AG09309 (cell line): ENCODE measurements at places on chromosomes 5 and 9.

DNA sequence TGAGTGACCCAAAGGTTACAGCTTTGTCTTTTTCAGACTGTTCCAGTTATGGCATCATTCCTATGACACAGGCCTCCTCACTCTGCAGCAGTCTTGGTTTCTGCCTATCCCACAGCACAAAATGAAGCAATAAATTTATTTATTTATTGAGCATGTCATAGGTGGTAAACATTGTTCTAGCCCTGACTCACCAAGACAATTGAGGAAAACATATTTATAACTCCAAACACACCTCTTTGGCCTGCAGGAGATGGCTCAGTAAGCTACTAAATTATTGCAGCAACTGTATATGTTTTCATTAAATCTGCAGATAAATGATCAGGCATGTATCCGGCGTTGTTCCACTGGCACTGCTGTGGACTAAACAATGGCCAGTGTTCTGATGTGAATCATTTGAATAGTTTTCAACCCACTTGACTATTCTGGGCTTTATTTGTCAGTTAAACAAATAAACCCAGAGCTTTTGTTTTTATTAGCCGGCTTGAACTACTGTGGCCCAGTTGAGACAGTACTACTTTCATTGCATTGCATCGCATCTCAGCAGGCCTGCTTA is 83.2 kb downstream of the FOXD1 start:
- DNase-seq: peak; percentile 85

DNA sequence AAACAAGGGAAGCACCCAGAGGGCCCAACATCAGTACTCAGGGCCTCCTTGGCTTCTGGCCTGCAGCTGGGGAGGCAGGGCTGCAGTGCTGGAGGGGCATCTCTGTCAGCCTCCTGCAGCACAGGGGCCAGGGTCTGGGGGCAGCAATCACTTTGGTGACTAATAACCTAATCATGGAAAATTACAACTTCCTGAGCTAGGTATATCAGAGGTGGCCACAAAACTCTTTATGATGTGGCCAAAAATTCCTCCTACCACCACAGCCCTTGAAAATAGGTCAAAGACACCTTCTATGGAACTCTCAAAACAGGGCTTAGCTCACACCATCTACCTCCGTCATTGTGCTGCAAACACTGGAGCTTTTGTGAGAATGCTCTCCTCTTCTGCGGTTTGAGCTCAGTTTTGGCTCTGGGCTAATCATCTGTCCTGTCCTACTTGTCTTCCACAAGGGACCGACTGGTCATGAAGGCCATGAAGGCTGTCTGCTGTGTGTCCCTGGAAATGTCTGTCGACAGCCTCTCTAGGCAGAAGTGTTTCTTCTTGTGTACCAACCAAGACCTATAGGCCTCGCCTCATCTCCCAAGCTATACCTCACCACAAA is 28.6 kb downstream of the CSF2 start:
- DNase-seq: no peak

- DNase-seq: no peak
These were observed 6.1 kb upstream of the RXFP3 start for GRCh38 chr5:33929925-33930690.

GRCh38 chr5:17233488-17233887 is 16.1 kb downstream of the BASP1 start:
- DNase-seq: no peak

GRCh38 chr9:7976167-7976755 is 176.7 kb upstream of the DMAC1 start:
- DNase-seq: no peak

DNA sequence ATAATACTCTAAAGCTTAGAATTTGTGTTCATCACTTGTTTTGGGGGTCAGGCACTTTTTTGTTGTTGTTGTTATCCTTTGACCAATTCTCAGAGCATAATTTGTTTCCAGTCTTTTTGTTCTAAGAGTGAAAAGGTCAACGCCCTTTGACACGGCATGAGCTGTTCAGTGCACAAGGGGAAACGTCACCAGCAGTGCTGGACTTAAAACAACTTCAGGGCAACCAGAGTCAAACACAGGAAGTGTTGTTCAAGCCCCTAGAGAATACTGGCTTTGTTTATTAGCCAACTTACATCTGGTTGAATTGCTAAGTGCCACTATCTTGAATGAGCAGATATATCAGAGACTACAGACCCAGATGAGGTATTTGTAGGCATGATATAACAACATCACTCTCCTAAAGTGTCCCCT is 368.9 kb downstream of the TMEM161B start:
- no peak for DNase-seq

GRCh38 chr9:86075132-86076109 is 23.9 kb downstream of the GOLM1 start:
- DNase-seq: no peak

- DNase-seq: no peak
These were observed 30.9 kb downstream of the CEMIP2 start for GRCh38 chr9:71737455-71737854.

- no peak for DNase-seq
These were observed 39.2 kb upstream of the LRRC14B start for GRCh38 chr5:152077-152476.

- no peak for DNase-seq
These were observed 47.1 kb downstream of the ST8SIA4 start for GRCh38 chr5:100855937-100856430.

GRCh38 chr5:98309785-98310598 is 463.5 kb upstream of the RGMB start:
- peak; percentile 91 for DNase-seq

DNA sequence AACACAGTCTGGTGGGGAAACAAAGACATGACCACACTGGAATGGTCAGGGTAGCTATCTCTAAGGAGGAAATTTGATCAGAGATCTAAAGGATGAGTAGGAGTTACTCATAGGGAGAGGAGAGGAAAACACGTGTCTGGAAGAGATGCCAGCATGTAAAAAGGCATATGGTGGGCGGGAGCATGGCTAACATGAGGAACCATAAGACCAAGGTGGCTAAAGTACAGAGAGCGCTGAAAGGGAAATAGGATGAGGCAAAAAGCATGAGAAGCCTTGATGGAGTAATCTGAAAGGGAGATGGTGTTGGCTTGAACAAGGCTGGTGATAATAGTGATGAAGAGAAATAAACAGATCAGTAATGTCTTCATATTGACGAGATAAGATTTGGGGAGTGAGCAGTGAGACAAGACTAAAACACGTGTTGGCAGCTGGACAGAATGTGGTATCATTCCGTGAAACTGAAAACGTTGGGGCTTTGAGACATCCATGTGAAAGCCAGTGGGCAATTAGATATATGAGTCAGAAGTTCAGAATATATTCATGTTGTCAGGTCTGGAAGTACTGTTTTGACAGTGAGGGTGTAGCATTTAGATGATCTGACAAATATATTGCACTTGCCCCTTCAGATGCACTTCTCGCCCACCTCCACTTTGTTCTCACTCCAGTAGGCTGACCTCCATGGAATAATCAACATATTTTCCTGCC is 209.1 kb upstream of the KCNN2 start:
- no peak for DNase-seq

DNA sequence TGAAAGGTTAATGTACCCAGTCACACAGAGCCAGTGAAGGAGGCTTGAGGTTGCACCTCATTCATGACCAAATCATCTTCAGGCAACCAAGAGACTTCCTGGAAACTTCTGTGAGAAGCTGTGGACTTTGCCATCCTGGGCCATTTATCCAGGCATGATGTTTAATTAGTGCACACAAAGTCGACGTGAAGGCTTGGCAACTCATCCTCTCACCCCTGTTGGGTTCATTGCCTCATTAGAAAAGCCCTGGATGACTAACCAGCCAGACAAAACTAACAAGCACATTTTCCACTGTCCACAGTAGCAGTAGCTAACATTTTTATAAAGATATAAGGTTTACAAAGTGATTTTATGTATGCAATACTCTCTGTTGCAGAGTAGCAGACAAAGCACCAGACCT is 65.7 kb upstream of the ZNF462 start:
- no peak for DNase-seq

DNA sequence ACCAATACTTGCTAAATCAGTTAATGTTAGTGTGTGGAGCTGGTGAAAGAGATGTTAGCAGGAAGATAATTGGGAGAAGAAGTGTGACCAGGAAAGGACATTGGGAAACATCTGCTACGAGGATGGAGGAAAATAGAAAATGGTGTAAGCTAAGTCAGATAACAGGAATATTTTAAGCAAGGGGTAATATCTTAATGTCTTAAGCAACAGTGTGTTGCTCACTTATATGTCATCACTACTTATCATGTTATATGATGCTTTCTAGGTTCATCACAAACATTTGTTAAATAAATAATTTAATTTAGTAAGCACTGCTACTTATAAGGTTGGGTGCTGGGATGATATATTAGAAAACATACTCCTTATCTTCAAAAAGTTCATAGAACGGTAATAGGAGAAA is 326.1 kb downstream of the EDIL3 start:
- no peak for DNase-seq

GRCh38 chr5:73853091-73853490 is 227.1 kb downstream of the ARHGEF28 start:
- peak; percentile 63 for DNase-seq

DNA sequence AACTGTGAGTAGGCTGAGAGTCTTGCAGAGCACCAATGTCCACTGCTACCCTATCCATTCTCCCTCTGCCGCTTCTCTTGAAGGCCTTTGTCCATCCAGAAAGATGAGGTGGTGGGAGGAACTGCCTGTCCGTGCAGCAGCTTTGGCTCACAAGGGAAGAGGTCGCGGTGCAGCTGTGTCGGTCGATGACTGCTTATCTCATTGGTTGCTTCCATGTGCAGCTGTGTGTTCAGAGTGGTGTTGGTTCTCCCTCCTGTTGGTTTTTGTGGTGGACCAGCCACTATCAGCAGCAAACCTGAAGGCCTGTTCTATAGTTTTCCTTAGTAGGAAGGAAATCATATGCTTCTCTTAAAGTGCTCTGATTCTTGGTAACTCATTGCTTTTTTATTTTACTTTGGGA is 40.7 kb downstream of the SPTAN1 start:
- no peak for DNase-seq

GRCh38 chr5:132093271-132093670 is 19.7 kb downstream of the CSF2 start:
- no peak for DNase-seq

DNA sequence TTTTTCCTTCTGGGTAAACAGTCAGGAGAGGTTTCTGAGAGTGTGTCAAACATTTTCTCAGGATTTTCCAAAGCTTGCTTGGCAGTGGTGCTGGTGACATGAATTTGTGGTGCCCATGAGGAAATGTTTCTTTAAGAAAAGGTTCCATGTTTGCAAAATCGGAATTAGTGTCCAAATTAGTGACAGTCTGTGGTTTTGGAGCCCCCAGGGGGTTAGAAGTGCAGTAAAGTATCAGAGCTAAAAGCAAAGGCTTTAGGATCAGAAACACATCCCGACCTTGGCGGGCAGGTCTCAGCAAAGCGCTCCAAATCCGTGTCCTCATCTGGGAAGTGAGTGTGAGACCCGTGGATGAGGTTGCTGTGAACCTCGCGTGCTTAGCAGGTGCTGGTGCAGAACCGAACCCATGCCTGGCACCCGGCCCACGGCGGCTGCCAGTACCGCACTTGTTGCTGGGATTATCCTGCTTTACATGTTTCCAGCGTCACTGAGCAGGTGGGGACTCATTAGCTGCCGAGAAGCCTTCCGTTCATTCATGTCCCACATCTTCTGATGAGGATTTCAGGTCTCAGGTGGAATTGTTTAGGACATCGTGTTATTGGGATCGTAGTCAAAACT is 70.8 kb upstream of the COL5A1 start:
- DNase-seq: no peak

DNA sequence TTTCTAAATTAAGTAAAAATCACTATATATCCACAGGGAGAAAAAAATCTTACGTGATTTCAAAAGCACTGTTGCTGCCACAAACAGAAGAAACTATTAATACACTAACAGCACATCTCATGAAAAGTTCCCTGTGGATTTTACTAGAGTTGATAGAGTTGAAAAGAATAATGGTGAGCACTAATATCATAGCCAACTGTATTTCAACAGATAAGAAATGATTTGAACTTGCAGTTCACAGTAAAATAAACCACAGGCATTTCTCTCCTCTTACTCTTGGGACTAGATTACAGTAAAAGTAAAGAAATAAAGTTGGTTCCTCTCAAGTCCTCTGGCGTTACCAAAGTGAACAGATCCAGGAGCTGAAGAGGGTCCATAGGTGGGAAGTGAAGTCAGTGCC is 27.9 kb downstream of the AGTPBP1 start:
- no peak for DNase-seq

GRCh38 chr5:152527358-152528052 is 122.4 kb upstream of the NMUR2 start:
- no peak for DNase-seq

DNA sequence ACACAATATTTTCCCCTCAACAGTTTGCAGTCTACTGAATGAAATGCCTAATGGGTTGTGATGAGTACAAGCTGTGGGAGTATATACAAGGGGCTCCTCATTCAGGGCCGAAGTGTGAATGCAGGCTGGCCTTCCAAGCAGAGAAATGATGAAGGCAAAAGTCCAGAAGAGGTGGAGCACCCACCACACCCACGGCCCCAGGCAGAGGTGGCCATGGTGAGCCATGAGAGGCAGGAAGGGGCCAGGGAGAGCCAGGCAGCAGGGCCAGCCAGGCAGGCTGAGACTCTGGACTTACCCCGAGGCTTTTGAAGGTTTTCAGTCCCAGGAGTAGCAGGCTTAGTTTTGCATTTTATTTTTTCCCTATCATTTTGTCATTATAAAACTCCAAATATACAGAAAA is 218.1 kb downstream of the AUH start:
- no peak for DNase-seq

DNA sequence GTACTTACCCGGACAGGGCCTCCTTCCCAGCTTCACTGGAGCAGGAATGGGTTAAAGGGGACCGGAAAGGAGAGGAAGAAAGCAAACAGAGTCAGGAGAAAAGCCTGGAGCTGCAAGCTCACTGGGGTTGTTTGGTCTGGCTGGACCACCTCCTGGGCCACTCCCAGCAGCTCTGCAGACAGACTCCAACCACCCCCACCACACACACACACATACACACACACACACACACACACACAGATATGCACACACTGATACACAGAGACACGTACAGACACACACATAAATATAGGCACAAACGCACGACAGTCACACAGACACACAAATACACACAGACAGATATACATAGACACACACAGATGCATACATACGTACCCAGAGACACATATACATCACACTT is 34.9 kb upstream of the SYNPO start:
- no peak for DNase-seq
